ENCODE measurements at places on chromosomes 12 and 14.

GRCh38 chr12:70534466-70534865 lies 102.8 kb downstream of the PTPRB start:
- DNase-seq, result no peak

- DNase-seq, result no peak
These were observed 46.9 kb upstream of the NOS1 start for GRCh38 chr12:117408161-117408791.

- DNase-seq, result no peak
These were observed 45.3 kb upstream of the HECTD1 start for GRCh38 chr14:31252865-31253264.

DNA sequence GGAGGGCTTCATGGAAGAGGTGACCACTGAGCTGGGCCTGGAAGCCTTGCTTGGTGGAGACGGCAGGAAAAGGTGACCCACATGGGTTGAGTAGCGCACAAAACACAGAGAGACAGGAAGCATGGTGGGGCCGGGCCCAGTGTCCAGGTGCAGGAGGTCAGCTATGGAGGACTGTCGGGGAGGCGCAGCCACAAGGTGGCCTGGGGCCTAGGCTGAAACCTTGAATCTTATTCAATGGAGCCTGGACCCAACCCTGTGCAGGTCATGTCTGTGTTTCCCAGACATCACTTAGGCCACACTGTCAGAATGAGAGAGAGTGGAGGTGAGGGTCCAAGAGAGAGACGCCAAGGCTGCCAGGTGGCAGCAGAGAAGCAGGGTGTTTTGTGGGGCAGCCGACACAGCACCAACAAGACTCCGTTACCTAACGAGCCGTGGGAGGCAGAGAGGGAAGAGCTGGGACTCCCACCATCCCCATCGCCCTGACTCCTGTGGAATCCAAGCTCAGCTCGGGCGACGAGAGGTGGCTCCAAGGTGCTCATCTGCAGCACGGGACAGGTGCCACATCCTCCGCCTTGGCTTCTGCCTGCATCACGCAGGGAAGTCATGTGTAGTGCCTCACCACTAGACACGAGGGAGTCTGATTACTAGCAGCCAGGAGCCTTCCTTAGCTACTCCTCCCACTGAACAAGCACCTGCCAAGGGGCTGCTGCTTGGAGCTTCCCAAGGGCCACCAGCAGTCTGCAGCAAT lies 38.7 kb downstream of the DEGS2 start:
- no peak for DNase-seq

DNA sequence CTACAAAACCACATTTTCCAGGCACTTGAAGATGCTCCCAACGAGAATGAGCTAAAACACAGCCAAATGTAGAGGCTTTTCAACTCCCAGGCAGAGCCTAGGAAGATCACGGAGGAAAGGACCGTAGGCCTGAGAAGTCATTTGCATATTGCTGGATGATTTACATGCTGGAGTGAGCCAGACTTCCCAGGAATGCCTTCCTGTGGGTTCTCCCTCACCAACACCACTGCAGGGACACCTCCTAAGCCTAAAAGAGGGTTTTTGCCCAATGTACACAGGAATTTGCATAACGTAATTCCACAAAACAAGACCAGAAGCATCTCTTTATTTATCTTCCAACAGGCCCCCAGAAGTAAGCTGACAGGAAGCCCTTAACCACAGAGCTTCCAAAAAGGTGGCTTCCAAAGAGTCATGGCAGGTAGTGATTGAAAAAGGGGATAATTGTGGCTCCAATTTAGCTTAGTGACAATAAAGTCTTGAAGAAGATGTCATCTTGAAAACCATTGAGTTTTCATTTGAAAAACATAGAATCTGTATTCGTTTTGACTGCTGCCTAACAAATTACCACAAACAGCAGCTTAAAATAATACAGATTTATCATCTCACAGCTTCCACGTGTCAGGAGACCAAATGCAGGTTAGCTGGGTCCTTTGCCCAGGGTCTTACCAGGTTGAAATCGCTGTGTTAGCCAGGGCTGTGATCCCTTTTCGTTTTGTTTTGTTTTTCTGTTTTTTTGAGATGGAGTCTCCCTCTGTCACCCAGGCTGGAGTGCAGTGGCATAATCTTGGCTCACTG lies 116.2 kb downstream of the EGLN3 start:
- no peak for DNase-seq

DNA sequence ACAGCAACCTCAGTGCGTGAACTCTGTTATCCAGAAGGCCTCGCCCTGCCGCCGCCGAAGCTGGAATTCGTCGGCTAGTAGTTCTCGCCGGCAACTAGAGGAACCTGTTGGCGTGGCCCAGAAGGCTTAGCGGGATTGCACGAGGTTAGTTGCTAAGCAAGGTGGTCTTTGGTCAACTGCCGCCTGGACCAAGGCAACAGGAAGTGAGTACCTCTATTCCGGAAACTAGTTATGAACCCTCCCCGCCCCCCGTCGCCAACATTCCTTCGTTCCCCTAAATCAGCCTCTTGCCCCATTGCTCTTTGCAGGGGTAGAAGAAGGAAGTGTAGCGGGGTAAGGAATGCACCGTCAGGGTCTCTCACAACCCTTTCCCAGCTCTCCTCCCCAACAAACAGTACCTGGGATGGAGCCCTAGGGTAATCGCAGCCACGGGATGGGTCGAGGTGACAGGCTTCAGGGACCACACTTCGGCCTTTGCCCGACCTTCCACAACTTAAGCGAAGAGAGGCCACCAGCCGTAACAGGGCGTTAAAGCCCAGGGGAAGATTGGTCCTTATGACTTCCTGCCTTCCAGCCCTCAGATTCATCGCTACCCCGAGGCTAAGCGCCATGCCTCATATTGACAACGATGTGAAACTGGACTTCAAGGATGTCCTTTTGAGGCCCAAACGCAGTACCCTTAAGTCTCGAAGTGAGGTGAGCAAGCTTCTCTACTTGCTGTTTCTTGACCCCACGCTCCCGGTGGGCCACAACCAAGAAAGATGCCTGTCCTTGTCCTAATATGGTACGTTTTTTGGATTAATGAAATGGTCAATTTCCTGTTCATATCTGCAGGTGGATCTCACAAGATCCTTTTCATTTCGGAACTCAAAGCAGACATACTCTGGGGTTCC lies at the start of gene GMPR2:
Gene GMPR2, plus strand, starts transcription at position 285 of the 893 bp plus-strand sequence. Its CDS starts 325 bp downstream, at position 610.
- no peak for DNase-seq

DNA sequence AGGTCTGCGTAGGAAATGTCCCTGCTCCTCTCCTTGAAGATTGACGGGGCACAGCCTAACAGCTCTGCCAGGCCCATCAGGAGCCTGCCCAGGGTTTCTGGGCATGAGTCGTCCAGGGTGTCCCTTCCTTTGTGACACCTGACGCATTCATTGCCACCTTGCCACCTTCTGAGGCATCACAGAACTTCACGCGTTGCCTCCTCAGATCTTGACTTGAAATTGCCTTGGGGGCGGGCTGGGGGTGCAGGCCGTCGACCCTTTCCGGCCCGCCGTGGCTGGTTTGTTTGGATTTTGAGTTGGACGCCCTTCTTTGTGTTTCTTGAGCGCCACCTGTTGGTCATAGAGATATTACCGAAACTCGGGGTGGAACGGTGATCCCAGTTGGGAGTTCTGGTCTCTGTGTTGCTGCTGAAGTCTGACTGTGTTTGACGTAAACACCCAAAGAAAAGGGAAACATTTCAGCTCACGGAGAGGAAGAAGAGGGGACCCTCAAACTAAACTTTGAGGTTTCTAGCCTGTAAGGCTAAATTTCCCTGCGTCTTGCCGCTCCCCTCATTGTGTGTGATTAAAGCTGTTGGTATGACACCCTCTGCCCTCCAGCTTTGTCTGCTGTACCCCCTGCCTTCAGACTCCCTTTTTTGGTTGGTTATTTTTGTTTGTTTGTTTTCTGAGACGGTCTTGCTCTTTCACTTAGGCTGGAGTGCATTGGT lies 44.6 kb downstream of the MLXIP start:
- DNase-seq, result peak; percentile 71

GRCh38 chr14:104592785-104593184 lies 11.8 kb downstream of the TMEM179 start:
- no peak for DNase-seq

DNA sequence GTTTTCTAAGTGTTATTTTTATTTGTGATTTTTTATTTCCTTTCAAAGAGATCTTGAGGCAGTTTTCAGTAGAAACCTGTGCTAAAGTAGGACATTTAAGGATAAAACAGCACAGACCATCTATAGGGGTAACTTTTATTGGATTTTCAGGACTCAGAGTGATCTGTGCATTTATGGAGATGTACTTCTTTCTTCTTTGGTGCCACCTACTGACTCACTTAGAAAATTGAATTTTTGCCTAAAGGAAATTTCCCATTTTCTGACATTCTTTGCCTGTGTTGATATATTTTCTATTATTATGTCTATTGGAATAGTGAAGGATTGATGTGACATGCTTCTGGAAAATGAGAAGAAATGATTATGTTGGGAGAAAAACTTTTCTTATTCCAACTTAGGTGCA lies 113.0 kb downstream of the UNC79 start:
- DNase-seq, result no peak

DNA sequence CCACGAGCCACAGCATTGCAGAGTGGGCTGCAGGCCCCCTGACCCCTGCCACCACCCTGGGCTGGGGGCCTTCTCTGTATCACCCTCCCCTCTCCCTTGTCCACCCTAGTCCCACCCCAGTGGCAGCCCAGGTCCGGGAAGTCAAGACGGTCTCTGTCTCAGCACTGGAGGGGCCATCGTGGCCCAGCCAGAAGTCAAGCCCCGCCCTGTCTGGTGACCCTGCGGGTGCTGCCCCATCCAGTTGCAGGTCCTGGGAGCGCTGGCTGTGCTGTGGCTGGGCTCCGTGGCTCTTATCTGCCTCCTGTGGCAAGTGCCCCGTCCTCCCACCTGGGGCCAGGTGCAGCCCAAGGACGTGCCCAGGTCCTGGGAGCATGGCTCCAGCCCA lies 2.7 kb downstream of the PLD4 start:
- no peak for DNase-seq

- DNase-seq, result peak; percentile 58
These were observed 29.3 kb downstream of the CD9 start for GRCh38 chr12:6229224-6230218.

GRCh38 chr14:61628016-61628725 lies 67.1 kb upstream of the HIF1A start:
- DNase-seq, result no peak

DNA sequence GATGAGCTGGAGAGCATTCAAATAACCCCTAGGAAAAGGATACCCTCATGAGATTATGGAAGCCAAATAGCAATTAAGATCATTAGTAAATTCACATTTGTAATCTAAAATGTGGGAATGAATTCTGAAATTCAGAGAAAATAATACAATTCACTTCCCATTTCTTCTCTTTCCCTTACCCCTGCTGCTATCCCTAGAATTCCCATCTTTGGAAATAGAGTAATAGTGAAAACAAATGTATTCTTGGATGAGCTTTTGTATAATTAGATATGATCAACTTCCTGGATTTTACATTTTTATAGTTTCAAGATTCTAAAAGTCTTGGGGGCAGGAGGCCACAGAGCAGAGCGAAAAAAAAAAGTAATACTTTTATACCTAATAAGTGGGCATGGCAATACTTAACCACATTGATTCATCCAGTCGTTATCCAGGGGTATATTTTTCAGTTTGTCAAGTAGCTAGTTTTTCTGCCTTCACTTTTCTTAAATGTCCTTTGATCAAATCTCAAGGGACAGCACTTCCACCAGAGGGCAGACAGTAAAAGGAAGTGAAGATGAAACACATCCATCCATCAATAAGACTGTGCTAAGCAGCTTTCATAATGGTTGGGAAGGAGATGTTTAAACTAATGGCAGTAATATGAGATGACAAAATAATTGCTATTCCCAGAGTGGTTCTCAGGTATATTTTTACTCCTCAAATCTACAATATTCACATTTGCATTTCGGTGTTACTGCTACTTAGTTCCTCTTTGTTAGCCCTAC lies 401.3 kb downstream of the DIO2 start:
- peak; percentile 45 for DNase-seq

DNA sequence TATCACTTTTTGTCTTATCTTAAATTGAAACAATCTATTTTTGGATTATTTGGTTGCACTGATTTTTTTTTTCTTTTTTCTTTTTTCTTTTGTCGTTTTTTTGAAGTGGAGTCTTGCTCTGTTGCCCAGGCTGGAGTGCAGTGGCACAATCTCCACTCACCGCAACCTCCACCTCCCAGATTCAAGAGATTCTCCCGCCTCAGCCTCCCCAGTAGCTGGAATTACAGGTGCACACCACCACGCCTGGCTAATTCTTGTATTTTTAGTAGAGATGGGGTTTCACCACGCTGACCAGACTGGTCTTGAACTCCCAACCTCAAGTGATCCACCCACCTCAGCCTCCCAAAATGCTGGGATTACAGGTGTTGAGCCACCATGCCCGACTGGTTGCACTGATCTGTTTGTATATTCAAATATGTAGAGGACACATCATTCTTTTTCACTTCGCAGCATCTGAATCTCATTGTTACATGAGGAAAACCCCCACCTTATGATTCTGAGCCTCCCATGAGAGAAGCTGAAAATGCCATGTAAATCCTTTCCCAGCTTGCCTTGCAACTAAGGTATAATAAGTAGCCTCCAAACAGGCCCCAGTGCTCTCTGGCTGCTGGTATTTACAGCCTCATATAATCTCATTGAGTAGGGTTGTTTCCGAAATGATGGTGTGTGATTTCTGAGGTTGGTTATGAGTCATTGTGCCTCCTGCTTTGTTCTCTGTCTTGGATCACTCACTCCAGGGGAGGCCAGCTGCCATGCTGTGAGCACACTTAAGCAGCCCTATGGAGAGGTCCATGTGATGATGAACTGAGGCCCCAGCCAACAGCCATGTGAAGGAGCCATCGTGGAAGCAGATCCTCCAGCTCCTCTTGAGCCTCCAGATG lies 5.2 kb upstream of the HSP90B1 start:
- peak; percentile 90 for DNase-seq

- no peak for DNase-seq
These were observed 1200.2 kb downstream of the LRFN5 start for GRCh38 chr14:42806909-42807315.

- DNase-seq, result no peak
These were observed 48.2 kb upstream of the VSX2 start for GRCh38 chr14:74190927-74191575.

GRCh38 chr12:64088431-64089349 lies 133.4 kb downstream of the KICS2 start:
- peak; percentile 98 for DNase-seq

- no peak for DNase-seq
These were observed 1.4 kb downstream of the PCK2 start for GRCh38 chr14:24095271-24096068.

GRCh38 chr14:82224610-82225009 lies 691.0 kb upstream of the SEL1L start:
- DNase-seq, result no peak

DNA sequence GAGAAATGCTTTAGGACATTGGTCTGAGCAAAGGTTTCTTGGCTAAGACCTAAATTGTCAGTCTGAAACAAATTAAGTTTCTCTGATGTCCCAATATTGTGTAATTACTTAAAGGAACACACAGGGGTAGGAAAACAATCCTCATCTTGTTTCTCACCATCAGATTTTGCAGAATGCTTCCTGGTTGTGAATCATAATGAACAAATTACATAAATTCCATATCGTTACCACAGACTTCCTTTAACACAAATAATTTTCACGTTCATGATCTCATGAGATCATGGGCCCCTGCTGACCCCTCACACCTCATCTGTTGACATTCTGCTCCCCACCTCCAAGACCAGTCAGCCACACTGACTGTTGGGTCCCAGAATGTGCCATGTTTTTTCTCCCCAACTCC lies 194.1 kb downstream of the MON2 start:
- DNase-seq, result peak; percentile 71

- DNase-seq, result no peak
These were observed 13.3 kb upstream of the BTG1 start for GRCh38 chr12:92158796-92159439.

- no peak for DNase-seq
These were observed 33.9 kb downstream of the RDH12 start for GRCh38 chr14:67735336-67736147.

- peak; percentile 55 for DNase-seq
These were observed 2.5 kb downstream of the DUSP6 start for GRCh38 chr12:89349814-89350213.

- DNase-seq, result no peak
These were observed 74.8 kb upstream of the TCL1B start for GRCh38 chr14:95611293-95611880.
